HFFc6 (cell line): ENCODE measurements at places on chromosomes 7 and 10. TPM values are rescaled to one million over a fixed set of nuclear protein-coding genes. Genes with fewer than 3 reads are reported as not detected.

DNA sequence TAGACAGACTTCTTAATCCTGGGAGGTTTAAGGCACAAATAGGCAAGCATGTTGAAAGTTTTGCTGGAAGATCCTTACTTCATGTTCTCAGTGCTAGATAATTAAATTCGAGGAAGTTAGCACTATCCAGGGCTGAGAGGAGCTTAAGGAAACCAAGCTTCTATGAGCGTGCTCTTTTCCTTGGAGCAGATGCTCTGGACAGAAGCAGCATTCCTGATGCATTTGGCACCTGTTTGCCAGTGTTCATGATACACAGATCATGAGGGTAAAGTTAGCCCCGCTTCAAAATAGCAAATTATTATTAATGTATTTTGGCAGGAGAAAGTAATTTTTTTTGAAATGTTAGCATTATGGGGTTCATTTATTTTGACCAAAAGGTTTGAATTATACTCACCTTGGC lies 9.4 kb downstream of the HDAC9 start:
- no peak for DNase-seq
- 0 out of 2 replicates have a peak, but pooled peaks cover 3% of the 10 kb centered on the region for H3K36me3 ChIP-seq
- no peaks in the 10 kb centered on the region for H3K27me3 ChIP-seq
- H3K27ac ChIP-seq: no peak overlapping the region
- no peak overlapping the region for H3K4me3 ChIP-seq
- H3K4me1 ChIP-seq: peaks cover 48% of the 10 kb centered on the region

GRCh38 chr10:43067391-43068135 lies 9.3 kb upstream of the RET start:
- H3K27me3 ChIP-seq: peaks cover 30% of the 10 kb centered on the region
- H3K36me3 ChIP-seq: no peaks in the 10 kb centered on the region
- no peak overlapping the region for H3K4me3 ChIP-seq
- no peaks in the 10 kb centered on the region for H3K4me1 ChIP-seq
- DNase-seq: no peak

GRCh38 chr7:155394413-155394812 lies 63.5 kb upstream of the EN2 start:
- H3K27ac ChIP-seq: no peak overlapping the region
- no peak for DNase-seq
- no peaks in the 10 kb centered on the region for H3K4me1 ChIP-seq
- no peaks in the 10 kb centered on the region for H3K36me3 ChIP-seq
- H3K4me3 ChIP-seq: no peak overlapping the region

PDLIM1 gene
- 131 to 150 TPM (median 145 TPM) in 3 replicates for total RNA-seq
